ENCODE measurements at places on chromosomes 2 and 18. TPM values are rescaled to one million over a fixed set of nuclear protein-coding genes. Genes with fewer than 3 reads are reported as not detected.

DNA sequence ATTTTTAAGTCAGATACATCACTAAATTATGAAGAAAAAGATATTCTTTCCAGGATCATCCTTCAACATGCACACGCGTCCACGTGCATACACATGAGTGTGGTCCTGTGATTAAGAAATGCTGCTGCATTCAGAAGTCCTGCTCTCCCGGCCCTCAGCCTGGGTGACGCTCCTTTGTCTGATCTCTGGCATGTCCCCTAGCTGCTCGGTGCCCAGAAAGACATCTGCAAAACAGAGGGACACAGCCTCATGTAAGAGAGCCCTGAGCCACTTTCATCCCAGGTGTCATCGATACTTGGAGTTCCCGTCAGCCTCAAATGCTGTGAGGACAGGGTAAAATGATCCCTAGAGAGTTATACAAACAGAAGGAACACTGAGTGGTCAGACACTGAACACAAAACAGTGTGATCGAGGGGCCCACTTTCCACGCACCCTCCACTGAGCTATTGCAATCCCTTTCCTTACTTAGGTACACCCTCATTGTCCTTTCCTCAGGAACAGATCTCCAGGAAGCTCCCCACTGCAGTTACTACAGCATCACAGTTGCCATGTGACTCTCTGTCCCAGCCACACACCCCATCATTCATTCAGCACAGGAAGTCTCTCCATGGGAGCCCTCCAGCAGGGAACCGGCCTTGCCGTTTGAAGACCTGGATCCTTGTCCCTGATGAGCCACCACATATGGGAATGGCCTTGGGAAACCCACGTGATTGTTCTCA is 32.1 kb downstream of the CRACDL start:
- DNase-seq, result peak; percentile 37

- DNase-seq, result no peak
These were observed 83.4 kb upstream of the B3GNT7 start for GRCh38 chr2:231312066-231312465.

- DNase-seq, result peak; percentile 88
These were observed 31.1 kb downstream of the TMEM178A start for GRCh38 chr2:39696838-39697237.

GRCh38 chr18:10017043-10017442 is 103.2 kb downstream of the VAPA start:
- DNase-seq, result no peak

GRCh38 chr2:26355038-26355995 is 8.7 kb upstream of the ADGRF3 start:
- peak; percentile 21 for DNase-seq

- DNase-seq, result no peak
These were observed 114.4 kb upstream of the ACVR1C start for GRCh38 chr2:157743051-157743450.

DNA sequence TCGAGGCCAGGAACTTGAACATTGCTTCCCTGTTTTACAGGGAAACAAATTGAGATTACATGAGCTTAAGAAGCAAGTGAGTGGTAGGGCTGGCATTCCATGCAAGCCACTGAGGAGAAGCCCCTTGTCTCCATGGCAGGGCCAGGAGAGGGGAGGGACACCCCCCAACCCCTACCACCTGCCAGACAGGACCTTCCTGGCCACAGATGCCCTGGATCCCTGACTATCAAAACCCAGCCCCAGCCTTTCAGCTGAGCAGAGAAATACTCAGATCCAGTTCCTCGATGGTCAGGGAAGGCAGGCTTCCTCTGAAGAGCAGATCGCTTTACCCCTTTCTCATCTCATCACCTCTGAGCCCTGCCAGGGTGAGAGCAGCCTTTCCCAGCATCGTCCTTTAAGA is 53.8 kb upstream of the ALPP start:
- DNase-seq, result no peak

- no peak for DNase-seq
These were observed 23.2 kb upstream of the SEH1L start for GRCh38 chr18:12924616-12925015.

- DNase-seq, result no peak
These were observed 152.9 kb downstream of the INSIG2 start for GRCh38 chr2:118241128-118241527.

DNA sequence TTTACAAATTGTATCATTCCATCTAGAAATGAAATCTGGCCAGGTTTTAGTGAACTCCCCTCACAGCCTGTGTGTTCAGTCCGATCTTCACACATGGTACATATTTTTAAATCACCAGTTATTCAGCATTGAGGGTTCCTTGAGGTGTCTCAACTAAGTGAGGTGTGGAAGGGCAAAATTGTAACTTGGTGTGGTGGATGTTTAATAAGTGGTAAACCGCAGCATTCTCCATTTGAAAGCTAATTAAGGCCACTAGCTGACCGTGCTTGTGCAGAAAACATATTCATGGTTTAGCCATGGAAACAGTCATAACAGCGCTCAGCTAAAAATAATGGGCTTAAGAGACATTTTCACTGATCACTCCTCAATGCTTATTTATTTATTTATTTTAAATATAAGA is 786.2 kb upstream of the FANCL start:
- no peak for DNase-seq

DNA sequence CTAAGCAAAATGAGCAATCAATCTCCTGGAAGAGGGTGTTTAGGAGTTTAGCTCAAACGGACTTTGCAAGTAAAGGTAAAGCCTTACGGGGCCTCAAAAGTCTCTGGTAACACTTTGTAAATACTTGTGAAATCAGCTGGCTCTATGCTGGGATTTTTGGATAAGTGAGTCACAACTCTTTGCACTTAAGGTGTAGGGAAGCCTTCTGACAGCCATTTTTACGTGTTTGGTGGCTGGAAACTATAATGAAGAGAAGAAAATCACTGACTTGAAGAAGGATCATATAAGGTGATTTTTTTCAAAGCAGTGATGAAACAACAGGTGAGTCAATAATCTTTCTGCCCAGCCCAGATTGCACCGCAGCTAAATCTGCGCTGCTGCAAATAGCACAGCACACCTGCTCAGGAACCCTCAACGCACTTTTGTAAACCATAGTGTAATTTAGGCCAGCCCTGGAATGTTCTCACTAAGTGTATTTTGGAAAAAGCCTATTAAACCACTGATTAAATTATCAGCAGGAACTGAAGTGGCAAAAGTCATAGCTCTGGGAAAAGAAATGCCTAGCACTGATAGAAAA is 218.8 kb downstream of the AGPS start:
- DNase-seq, result no peak

DNA sequence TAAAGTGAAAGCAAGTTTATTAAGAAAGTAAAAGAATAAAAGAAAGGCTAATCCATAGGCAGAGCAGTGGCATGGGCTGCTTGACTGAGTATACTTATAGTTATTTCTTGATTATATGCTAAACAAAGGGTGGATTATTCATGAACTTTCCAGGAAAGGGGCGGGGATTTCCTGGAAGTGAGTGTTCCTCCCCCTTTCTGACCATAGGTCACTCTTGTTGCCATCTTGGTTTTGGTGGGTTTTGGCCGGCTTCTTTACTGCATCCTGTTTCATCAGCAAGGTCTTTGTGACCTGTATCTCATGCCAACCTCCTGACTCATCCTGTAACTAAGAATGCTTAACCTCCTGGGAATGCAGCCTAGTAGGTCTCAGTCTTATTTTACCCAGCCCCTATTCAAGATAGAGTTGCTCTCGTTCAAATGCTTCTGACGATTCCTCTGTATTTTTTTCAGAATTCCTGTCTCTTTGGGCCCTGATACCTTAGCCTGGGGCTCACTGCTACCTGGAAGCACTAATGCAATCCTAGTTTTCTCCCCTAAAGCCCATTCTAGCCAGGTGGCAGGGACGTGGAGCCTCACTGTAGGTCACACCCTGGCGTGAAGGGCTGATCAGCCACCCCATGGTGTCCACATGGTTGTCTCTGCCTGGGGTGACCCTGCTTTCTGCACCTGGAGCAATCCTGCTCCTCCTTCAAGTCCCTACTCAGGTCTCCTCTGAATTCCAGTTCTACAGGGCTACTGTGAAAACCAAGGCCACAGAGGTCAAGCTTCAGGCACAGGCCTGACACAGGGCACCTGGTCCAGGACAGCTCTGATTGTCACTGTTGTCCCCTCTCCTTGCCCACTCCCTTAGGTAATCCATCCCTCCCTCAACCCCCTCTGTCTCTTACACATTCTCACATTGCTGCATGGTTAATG is 6.0 kb upstream of the SLC35F6 start:
- peak; percentile 98 for DNase-seq

GRCh38 chr18:56112013-56112749 is 524.2 kb upstream of the TCF4 start:
- no peak for DNase-seq

GRCh38 chr2:160499865-160500264 is 6.3 kb upstream of the RBMS1 start:
- no peak for DNase-seq

GRCh38 chr2:48471048-48471474 is 58.9 kb upstream of the STON1 start:
- DNase-seq, result peak; percentile 74

GRCh38 chr2:206832873-206833272 is 67.5 kb downstream of the FASTKD2 start:
- DNase-seq, result no peak

DNA sequence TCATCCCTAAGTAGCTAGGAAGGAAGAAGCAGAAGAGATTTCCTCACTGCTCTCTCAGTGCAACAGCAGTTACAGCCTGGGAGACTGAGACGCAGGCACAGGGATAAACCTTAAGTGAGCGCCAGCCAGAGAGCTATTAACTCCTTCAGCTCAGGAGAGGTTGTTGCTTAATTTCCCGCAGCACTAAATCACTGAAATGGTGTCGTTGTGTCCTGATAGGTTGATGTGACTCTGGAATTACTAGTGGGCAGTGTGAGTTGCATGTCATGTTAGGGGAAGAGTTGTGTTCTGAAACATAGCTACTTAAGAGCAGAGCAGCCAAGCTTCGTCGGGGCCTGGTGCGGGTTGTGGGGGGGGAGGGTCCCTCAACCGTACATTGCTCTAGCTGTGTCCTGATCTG is 225.8 kb downstream of the NAPG start:
- DNase-seq, result no peak

GRCh38 chr2:111208639-111209038 is 87.9 kb downstream of the BCL2L11 start:
- no peak for DNase-seq

HOXD13 gene
- under 0.01 TPM for total RNA-seq

PDCD1 gene
- not detected for total RNA-seq

DCC gene
- not detected for total RNA-seq

RTTN gene
- total RNA-seq, result 23.9 TPM

TXNDC9 gene
- 120 TPM for total RNA-seq
